ENCODE measurements at places on chromosomes 7 and 10.

DNA sequence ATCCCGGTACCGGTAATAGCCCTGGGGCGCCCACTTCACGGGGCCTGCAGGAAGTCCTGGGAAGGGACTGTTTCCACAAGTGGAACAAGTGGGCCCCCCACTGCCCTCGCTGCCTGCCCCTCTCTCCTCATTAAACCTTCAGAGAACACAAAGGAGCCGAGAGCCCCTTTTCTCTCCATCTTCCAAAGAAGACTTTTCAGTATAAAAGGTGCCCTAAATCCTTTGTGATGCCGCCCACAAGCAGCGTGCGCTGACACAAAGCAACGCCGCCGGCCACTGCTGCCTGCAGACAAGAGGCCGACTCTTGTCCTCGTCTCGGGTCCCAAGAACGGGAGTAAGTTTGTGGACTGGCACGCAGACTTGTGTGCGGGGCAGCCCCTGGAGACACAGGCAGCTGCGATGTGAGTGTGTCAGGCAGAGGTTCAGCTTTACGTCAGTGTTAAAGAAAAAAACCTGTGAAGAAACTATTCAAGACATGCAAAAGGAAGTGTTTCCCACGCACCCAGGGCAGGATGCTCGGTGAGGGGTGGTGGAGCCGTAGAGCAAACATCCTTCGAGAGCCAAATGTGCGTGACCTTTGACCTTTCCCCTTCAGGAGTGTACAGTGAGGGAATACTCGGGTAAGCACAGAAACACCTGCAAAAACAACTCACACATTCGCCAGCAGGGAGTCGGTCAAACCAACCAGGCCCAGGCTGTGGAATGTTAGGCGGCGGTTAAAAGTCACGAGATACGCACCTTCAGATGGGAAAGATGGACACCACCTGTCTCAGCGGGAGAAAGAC lies 118.2 kb downstream of the VIPR2 start:
- H3K36me3 ChIP-seq, result peaks cover 2% of the 10 kb centered on the region
- peaks cover 60% of the 10 kb centered on the region for H3K27me3 ChIP-seq
- peaks cover 5% of the 10 kb centered on the region for H3K4me1 ChIP-seq

GRCh38 chr10:124798364-124798763 lies 3.3 kb upstream of the ABRAXAS2 start:
- peaks cover 7% of the 10 kb centered on the region for H3K4me1 ChIP-seq
- H3K27ac ChIP-seq, result no peak overlapping the region
- no peak overlapping the region for H3K4me3 ChIP-seq
- peaks cover 9% of the 10 kb centered on the region for H3K27me3 ChIP-seq
- DNase-seq, result no peak

DNA sequence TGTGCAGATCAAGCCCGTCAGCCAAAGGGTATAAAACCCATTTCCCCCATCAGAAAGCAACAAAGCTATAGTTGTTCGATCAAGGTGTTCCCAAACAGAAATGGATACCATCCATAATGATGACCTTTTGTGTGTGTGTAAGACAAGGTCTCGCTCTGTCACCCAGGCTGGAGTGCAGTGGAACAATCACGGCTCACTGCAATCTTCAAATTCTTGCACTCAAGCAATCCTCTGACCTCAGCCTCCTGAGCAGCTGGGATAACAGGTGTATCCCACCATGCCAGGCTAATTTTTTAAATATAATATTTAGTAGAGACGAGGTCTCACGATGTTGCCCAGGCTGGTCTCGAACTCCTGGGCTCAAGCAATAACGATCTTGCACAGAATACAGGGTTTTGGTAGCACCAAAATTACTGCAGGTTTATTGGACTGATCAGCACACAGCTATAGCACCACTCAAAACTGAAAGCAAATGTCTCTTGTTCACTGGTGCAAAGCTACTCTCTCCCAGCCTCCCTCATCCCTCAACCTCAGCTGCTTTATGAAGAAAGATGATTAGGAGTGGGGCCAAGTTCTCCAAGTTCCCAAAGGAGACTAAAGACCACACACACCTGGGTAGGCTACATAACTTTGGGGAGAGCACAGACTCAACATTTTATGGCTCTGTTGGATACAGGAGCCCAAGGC lies 80.5 kb downstream of the ABI1 start:
- H3K27ac ChIP-seq, result no peak overlapping the region
- peaks cover 57% of the 10 kb centered on the region for H3K4me1 ChIP-seq
- H3K27me3 ChIP-seq, result no peaks in the 10 kb centered on the region
- no peaks in the 10 kb centered on the region for H3K36me3 ChIP-seq

GRCh38 chr10:131425752-131426533 lies 114.4 kb upstream of the TCERG1L start:
- no peak overlapping the region for H3K4me3 ChIP-seq
- DNase-seq, result no peak
- H3K36me3 ChIP-seq, result peaks cover 2% of the 10 kb centered on the region
- no peak overlapping the region for H3K27ac ChIP-seq
- no peaks in the 10 kb centered on the region for H3K4me1 ChIP-seq

DNA sequence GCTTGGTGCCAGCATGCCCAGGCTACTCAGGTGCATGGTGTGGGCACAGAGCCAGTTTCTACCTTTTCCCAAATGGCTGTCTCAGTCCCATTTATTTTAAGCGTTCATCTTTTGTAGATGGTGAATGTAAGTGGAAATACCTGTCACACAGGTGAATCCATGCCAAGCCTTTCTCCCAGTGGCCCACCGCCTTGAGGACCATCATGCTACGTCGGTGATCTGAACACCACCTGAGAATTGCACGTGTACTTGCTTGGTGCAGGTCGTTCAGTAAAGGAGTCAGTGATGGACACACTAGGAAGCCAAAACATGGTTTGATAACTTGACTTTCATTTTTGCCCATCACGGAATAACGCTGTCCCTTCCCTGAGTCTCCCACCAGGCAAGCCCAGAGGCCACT lies 666.7 kb upstream of the FOXK1 start:
- H3K4me3 ChIP-seq, result no peak overlapping the region
- H3K36me3 ChIP-seq, result no peaks in the 10 kb centered on the region
- peaks cover 30% of the 10 kb centered on the region for H3K27me3 ChIP-seq
- H3K27ac ChIP-seq, result no peak overlapping the region
- H3K4me1 ChIP-seq, result no peaks in the 10 kb centered on the region

GRCh38 chr10:50396491-50397311 lies 145.4 kb upstream of the ASAH2 start:
- no peaks in the 10 kb centered on the region for H3K27me3 ChIP-seq
- H3K36me3 ChIP-seq, result peaks cover 2% of the 10 kb centered on the region
- peaks cover 41% of the 10 kb centered on the region for H3K4me1 ChIP-seq
- no peak for DNase-seq

DNA sequence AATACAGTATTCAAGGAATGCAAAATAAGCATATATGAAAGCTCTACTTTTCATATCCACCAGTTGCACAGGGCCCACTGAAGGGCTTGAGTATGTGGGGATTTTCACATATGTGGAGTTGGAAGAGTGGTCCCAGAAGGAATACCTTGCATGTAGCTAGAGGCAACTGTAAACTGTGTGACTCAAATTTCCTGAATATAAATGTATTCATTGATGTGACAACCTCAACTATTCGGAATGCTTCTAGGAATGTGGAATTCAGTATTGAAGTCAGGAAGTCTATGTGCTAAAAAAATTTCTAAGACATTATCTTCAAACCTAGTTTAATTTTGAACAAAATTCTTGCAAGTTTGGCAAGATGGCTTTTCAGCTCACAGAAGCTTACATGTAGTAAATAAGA lies 695.5 kb upstream of the SEMA3D start:
- no peaks in the 10 kb centered on the region for H3K27me3 ChIP-seq
- H3K4me3 ChIP-seq, result no peak overlapping the region
- no peak overlapping the region for H3K27ac ChIP-seq
- DNase-seq, result no peak
- H3K4me1 ChIP-seq, result no peaks in the 10 kb centered on the region
- no peaks in the 10 kb centered on the region for H3K36me3 ChIP-seq

- H3K27me3 ChIP-seq, result peaks cover 11% of the 10 kb centered on the region
- H3K4me1 ChIP-seq, result no peaks in the 10 kb centered on the region
- H3K4me3 ChIP-seq, result no peak overlapping the region
- no peaks in the 10 kb centered on the region for H3K36me3 ChIP-seq
- no peak for DNase-seq
Measured at GRCh38 chr10:22308390-22308789, 7.8 kb upstream of the COMMD3 start.

DNA sequence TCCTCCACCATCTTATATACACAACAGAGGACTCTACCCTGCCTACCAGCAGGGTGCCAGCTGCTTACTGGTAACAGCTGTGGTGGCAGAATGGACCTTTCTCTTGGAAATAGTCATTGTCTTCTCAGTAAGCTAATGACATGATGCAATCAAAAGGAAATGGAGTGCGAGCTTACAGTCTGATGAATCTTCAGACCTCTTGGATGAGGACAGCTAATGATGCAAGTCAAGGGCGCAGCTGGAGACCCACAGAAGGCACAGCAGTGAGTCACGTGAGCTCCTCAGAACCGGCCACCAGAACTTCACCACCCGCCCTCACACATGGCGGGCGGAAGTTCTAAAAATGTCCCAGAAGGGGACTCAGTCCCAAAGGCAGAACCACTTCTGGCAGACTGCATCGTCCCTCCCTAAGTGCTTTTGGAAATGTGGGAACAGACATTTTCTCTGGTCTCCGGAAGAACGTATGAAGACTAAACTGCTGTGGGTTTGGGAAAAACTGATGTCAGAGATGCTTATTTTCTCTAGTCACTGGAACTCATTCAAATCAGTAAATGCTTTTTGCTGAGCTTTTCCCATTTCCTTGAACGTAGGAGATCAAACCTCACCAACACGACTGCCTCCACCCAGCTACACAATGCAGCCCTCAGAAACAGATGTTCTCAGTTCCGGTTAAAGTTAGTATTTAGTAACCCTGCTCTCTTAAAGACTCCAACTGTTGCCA lies 96.4 kb downstream of the FAS start:
- H3K36me3 ChIP-seq, result no peaks in the 10 kb centered on the region
- peaks cover under 1% of the 10 kb centered on the region for H3K27me3 ChIP-seq
- peak overlapping the region; percentile 36 for H3K4me3 ChIP-seq
- no peak for DNase-seq

GRCh38 chr7:129561677-129562359 lies 49.7 kb upstream of the NRF1 start:
- H3K27me3 ChIP-seq, result peaks cover 37% of the 10 kb centered on the region
- peaks cover 2% of the 10 kb centered on the region for H3K4me1 ChIP-seq
- H3K27ac ChIP-seq, result no peak overlapping the region
- peak overlapping the region; percentile 19 for H3K4me3 ChIP-seq
- H3K36me3 ChIP-seq, result peaks cover 4% of the 10 kb centered on the region

DNA sequence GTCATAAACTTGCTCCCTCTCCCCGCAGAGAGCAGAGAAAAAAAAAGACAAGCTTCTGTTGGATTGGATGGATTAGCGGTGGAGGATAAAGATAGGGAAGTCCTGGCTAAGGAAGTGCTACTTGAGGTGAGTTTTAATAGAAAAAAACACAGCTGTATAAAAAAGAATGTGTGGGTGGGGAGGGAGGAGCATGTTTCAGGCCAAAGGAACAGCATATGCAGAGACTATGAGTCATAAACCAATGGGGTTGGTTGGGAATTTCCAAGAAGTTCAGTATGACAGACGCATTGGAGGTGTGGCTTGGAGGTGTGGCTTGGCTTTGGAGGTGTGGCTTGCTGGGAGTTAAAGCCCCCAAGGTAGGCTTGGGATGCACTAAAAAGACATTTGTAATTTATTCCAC lies 103.0 kb upstream of the LSM8 start:
- no peak overlapping the region for H3K4me3 ChIP-seq
- no peaks in the 10 kb centered on the region for H3K36me3 ChIP-seq
- no peak for DNase-seq
- peaks cover 9% of the 10 kb centered on the region for H3K27me3 ChIP-seq

- no peak for DNase-seq
- peaks cover 26% of the 10 kb centered on the region for H3K27me3 ChIP-seq
- H3K36me3 ChIP-seq, result peaks cover 4% of the 10 kb centered on the region
- no peak overlapping the region for H3K27ac ChIP-seq
Measured at GRCh38 chr7:44184206-44184872, 4.9 kb downstream of the GCK start.

GRCh38 chr7:30335763-30336487 lies 51.5 kb downstream of the ZNRF2 start:
- no peak overlapping the region for H3K4me3 ChIP-seq
- no peaks in the 10 kb centered on the region for H3K27me3 ChIP-seq
- H3K27ac ChIP-seq, result peak overlapping the region; percentile 54
- peaks cover 36% of the 10 kb centered on the region for H3K4me1 ChIP-seq
- H3K36me3 ChIP-seq, result peaks cover 2% of the 10 kb centered on the region

GRCh38 chr10:128103229-128103714 lies 23.0 kb downstream of the MKI67 start:
- peak overlapping the region; percentile 84 for H3K27ac ChIP-seq
- no peak for DNase-seq
- no peaks in the 10 kb centered on the region for H3K27me3 ChIP-seq
- peaks cover 2% of the 10 kb centered on the region for H3K36me3 ChIP-seq

GRCh38 chr7:139596626-139597025 lies 73.1 kb downstream of the CLEC2L start:
- no peaks in the 10 kb centered on the region for H3K27me3 ChIP-seq
- H3K4me3 ChIP-seq, result no peak overlapping the region
- DNase-seq, result no peak
- H3K36me3 ChIP-seq, result peaks cover 11% of the 10 kb centered on the region
- no peak overlapping the region for H3K27ac ChIP-seq

GRCh38 chr7:53917637-53918036 lies 624.5 kb upstream of the VSTM2A start:
- DNase-seq, result no peak
- no peak overlapping the region for H3K4me3 ChIP-seq
- H3K4me1 ChIP-seq, result no peaks in the 10 kb centered on the region
- no peaks in the 10 kb centered on the region for H3K36me3 ChIP-seq
- no peaks in the 10 kb centered on the region for H3K27me3 ChIP-seq
